ENCODE measurements at places on chromosomes 1 and 21.
A peak's percentile ranks its signal among the peaks of the same experiment; 100 is the strongest.

DNA sequence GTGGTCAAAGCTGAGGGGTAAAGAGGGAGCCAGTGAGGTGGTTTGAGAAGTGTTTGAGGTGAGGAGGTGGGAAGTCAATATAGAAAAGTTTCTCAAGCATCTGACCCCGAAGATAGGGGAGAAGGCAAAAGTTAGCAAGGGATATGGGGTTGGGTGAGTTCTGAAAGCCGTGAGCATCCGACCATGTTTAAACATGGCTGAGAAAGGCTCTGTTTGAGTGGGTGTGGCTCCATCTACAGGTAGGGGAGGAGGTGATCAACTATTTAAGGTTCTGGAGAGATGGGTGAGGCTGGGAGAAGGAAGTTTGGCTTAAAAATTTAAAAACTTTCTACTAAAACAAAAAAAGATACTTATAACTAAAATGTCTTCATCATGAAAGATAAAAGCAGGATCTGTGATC, 273.8 kb downstream of the KCNJ6 start:
- DNase-seq: peak; percentile 7

GRCh38 chr1:30187413-30188023, 535.9 kb downstream of the MATN1 start:
- no peak for DNase-seq

DNA sequence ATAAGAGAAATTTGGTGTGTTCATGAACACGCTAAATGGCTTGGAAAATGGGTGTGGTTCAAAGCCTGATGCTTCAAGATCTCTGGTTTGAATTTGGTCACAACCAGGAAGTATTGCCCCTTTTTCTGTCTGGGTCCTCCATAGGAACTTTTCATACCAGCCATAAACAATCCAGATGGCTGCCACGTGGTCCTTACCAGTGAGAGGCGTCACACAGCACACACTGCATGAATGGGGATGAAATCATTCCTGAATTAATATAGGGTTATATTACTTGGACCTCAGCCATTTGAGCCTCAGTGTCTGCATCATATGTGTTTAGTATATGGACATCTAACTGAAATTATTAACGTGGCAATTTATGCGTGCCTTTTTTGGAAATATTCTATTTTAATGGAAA, 64.0 kb downstream of the PRRX1 start:
- DNase-seq: no peak

GRCh38 chr1:46171871-46172270, 3.0 kb upstream of the TSPAN1 start:
- DNase-seq: no peak

DNA sequence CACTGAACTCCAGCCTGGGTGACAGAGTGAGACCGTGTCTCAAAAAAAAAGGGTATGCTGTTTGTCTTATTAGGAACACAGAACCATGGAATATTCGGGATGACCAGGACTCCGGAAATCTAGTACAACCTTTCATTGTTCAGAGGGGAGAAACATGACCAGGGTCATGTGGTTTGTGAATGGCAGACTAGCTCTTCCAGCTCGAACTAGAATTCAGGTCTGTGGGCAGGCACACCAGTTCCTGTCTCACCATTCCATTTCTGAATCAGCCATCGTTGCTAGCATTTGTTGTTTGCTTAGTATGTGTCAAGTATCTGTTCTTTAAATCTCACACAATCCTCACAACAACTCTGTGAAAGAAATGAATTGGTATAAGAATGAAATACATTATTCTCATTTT, 50.9 kb downstream of the MDM4 start:
- no peak for DNase-seq

- DNase-seq: no peak
These were observed 26.2 kb downstream of the OR10J5 start for GRCh38 chr1:159509440-159510228.

- DNase-seq: peak; percentile 85
These were observed at the start of gene CENPS for GRCh38 chr1:10430216-10431069. TSS of gene CENPS (plus strand) at chr1:10430433. CDS start at chr1:10430518, 85 bp downstream.

- no peak for DNase-seq
These were observed 12.7 kb downstream of the AKIRIN1 start for GRCh38 chr1:39003794-39004193.

DNA sequence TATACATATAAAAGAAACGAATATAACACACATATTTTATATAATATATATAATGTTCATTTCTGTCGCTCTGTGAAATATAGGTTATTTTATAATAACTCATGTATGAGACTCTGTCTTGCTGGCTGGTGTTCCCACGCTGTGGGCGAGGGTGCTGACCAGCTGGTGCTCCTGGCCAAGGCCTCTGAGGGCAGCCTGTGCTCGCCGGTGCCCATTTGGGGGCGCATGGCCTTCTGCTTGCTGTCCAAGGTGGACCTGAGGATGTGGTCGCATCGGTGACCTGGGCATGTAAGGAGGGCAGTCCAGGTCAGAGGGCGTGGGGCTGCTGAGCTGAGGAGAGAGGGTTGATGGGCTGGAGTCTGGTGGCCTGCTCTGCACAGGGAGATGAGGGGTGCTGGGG, 1.1 kb upstream of the PCP4 start:
- DNase-seq: no peak

DNA sequence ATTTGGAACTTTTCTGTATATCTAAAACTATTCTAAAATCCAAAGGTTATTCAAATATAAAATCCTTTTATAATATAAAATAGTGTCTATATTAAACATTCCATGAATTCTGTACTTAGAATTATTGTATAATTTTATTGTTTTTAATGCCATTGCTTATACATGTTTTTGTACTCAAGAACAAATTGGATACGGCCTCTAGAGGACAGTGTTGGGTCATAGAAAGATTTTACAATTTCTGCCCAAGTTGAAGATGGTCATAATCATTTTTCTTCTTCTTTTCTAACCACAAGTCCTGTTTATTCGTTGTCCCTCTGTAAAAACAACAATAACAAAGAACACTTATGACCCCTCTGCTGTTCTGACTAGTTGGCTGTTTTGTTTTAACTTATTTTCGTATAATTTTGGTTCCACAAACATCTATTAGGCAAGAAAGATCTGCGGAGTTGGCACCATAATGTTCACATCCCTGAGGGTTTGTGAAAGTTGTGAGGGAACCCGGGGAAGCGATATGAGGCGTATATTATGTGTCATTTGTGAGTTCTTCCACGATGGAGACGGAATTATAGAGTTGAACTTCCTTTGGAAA, 75.7 kb upstream of the KIF26B start:
- no peak for DNase-seq

GRCh38 chr1:219000005-219000404, 173.7 kb upstream of the LYPLAL1 start:
- no peak for DNase-seq

GRCh38 chr1:8137481-8138244, 111.6 kb upstream of the ERRFI1 start:
- DNase-seq: no peak

- no peak for DNase-seq
These were observed 3.1 kb upstream of the P3R3URF start for GRCh38 chr1:46179138-46180081.

- DNase-seq: no peak
These were observed 118.2 kb downstream of the RIPK4 start for GRCh38 chr21:41648591-41649031.

DNA sequence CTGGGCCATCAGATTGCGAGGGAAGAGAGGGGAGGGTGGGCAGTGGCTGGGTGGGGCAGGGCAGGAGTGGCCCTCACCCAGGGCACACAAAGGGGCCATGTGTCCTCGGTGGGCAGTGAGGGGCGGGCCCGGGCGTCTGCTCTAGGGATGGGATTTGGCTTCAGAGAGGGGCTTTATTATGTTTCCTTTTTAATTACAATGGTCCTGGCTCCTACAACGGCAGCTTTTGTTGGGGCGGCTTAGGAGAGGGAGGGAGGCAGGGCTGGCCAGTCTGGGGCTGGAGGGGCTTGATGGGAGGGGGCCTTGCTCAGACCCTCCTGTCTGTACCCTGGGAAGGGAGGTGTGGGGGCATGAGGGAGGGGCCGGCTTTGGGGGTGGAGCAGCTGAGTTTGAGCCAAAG, 102.8 kb upstream of the WNT4 start:
- no peak for DNase-seq

GRCh38 chr1:192730198-192730597, 78.6 kb upstream of the RGS2 start:
- no peak for DNase-seq

- DNase-seq: no peak
These were observed 143.7 kb downstream of the PRDM16 start for GRCh38 chr1:3212453-3213355.

DNA sequence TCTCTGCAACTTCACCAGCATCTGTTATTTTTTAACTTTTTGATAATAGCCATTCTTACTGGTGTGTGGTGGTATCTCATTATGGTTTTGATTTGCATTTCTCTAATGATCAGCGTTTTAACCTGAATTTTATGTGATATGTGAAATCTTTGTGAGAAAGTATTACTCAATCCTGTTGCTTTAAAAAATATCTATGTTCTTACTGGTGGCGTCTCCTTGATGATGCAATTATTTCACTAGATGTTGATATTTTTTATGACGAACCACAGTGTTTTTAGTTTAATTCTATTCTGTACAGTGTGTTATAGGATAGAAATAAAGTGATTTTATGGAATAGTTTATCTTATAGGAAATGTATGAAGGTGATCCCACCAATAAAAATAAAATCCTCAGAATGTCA, 54.7 kb upstream of the GPR88 start:
- DNase-seq: no peak

- no peak for DNase-seq
These were observed 87.5 kb upstream of the CACYBP start for GRCh38 chr1:174912264-174912663.

GRCh38 chr21:42367367-42368165, 1.2 kb upstream of the TFF1 start:
- DNase-seq: no peak

GRCh38 chr1:101587741-101588140, 350.9 kb downstream of the S1PR1 start:
- no peak for DNase-seq

DNA sequence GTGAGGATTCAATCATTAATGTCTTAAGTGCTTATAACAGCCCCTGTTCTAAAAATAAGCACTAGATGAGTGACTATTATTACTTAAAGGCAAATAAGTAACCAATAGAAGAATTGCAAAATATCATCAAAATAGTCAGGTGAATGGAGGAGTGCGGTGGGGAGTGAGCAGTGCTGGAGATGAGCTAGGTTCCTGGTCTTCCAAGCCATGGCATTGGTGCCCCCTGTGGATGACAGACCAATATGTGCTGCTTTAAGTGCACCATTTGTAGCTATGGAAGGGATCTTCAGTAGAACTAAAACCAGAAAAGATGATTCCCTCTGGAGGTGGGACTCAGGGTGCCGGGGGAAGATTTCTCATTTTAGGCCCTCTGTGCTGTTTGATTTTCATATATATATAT, 46.1 kb upstream of the SLC30A1 start:
- DNase-seq: no peak

DNA sequence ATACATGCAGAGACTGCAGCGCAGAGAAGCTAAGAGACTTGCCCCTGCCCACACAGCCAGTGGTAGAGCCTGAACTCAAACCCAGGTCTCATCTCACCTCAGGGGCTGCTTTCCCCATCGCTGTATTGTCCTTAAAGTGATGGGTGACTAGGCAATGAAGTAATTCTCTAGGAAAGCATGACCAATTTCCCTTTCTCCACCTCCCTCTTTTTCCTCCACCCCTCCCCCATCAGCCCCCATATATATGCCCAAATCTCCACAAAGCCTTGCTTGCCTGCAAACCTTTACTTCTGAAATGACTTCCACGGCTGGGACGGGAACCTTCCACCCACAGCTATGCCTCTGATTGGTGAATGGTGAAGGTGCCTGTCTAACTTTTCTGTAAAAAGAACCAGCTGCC, at the start of gene IL24:
IL24 (plus strand) TSS at position 269 of the 400 bp plus-strand sequence. CDS start 390 bp downstream, outside the sequence.
- DNase-seq: no peak

GRCh38 chr1:96002201-96002600, 719.4 kb upstream of the PTBP2 start:
- no peak for DNase-seq

DNA sequence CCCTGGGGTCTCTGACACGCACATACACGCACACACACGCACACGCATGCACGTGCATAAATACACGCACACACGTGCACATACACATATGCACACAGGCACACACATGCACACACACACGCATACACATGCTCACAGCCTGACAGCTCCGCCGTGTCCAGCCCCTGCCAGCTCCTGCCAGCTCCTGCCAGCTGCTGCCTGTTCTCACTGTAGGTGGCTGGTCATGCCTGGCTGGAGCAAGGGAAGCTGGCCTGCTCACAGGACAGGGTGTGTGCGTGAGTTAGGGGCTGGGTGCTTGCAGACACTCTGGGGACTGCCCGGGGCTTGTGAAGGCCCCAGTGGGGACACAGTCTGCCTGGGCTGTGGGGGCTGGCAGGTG, 4.9 kb downstream of the PLCH2 start:
- no peak for DNase-seq

GRCh38 chr1:11944358-11944931, 9.9 kb downstream of the PLOD1 start:
- DNase-seq: no peak

DNA sequence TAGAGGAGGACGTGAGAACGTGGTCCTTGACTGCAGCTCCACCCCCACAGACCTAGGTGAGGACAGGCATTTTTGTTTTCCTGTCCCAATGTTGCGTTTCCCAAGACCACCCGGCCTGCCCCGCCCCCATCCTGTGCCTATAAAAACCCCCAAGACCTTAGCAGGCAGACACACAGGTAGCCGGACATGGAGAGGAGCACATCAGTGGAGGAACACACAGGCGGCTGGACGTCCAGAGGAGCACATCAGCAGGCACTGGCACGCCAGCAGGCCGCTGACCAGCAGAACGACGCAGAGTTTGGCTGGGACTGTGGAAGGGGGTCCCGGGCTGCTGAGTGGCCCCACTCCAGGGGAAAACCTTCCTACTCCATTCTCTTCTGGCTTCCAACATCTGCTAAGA, 12.7 kb upstream of the HMGCL start:
- no peak for DNase-seq

- DNase-seq: no peak
These were observed 73.3 kb upstream of the WDR26 start for GRCh38 chr1:224507771-224508523.

GRCh38 chr1:179549368-179549700, 26.4 kb downstream of the NPHS2 start:
- no peak for DNase-seq

- no peak for DNase-seq
These were observed 1.1 kb upstream of the CACYBP start for GRCh38 chr1:174998569-174999215.

- DNase-seq: no peak
These were observed 10.0 kb downstream of the RSPH1 start for GRCh38 chr21:42486072-42486471.

Data from thymus (tissue), 14 donors.